ENCODE measurements at places on chromosomes 16 and 17. TPM values are rescaled to one million over a fixed set of nuclear protein-coding genes. Genes with fewer than 3 reads are reported as not detected.

The ITGAD gene
- not detected for total RNA-seq

The TBC1D3H gene
- not detected for total RNA-seq

The GRAPL gene
- total RNA-seq: 1.00 TPM

The PABPN1L gene
- total RNA-seq: 0.23 TPM

The C16orf74 gene
- total RNA-seq: 0.41 TPM

The ELOB gene
- 107 TPM for total RNA-seq

The CDH5 gene
- 3.9 TPM for total RNA-seq

The SERPINF2 gene
- 4.0 TPM for total RNA-seq

The EMC6 gene
- total RNA-seq: 12.1 TPM

The UMOD gene
- 3.7 TPM for total RNA-seq

The ALDH3A1 gene
- total RNA-seq: 0.47 TPM

DNA sequence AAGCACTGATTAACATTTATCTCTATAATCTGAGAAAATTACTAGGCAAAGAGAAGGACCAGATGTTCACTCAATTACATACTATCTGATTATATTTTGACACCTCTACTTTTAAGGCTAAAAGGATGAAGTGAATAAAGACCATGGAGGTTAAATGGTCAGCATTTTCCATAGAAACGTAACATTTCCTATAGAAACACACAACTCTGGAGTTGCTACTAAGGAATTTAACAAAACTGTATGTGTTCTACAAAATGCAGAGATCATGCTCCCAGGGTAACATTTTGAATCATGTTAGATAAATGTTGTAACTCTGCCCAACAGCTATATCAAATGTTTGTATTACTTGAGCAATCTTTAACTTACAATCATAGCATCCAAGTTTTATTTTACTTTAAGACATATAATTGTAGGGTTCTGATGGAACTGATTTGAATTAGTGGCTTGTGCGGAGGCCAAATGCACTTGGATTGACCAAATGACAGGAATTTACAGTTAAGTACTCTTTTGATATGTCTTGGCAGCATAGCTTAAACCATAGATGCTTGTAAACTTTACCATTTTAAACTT lies 97.7 kb downstream of the RPGRIP1L start:
- no peak for DNase-seq

- no peak for DNase-seq
Measured at GRCh38 chr16:10314811-10315210, 71.0 kb upstream of the ATF7IP2 start.

GRCh38 chr17:38980490-38981217 lies 13.5 kb upstream of the FBXO47 start:
- no peak for DNase-seq

- no peak for DNase-seq
Measured at GRCh38 chr17:75262112-75262606, 480 bp downstream of the MRPS7 start.

DNA sequence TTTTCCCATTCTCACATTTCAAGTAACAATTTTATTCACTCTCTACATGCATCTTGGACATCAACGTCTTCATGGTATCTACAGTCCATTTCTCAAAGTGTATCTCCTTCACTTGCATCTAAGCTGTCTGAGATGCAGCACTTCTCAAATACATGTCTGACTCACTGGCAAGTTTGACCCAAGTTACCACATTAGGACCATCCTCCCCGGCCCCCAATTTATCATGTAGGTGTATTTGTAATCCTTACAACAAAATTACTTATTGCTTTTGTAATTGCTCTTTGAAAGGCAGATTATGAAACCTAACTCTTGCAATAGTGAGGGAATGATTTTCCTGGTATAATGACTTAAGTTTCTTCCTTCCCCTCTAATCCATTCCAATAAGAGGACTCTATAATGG lies 28.9 kb upstream of the ULK2 start:
- DNase-seq: no peak

DNA sequence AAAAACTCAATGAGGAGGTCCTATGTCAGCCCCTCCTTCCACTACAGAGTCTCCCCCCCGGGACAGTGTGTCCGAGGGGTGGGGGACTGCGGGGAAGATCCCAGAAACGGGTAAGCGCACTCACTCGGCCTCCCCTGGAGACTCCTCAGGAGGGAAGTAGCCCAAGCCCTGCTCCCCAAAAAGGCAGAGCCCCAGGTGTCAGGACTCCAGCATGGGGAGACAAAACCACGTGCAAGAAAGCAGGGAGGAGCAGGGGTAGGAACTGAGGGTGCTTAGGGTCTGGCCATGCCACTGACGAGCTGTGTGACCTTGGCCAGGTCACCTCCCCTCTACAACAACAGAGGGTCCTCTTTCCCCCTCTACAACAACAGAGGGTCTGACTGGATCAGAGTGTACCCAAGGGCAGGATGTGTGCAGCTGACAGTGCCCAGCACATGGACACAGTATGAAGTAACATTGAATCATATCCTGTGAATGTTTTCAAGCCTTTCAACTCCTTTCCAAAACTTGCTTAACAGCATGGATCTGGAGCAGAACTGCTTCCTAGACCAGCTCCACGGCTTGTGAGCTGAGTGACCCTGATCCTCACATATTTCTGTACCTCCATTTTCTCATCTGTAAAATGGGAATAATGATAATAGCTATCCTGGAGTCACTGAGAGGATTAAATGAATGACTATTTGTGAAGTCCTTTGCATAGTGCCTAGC lies 2.1 kb upstream of the NAGS start:
- no peak for DNase-seq

DNA sequence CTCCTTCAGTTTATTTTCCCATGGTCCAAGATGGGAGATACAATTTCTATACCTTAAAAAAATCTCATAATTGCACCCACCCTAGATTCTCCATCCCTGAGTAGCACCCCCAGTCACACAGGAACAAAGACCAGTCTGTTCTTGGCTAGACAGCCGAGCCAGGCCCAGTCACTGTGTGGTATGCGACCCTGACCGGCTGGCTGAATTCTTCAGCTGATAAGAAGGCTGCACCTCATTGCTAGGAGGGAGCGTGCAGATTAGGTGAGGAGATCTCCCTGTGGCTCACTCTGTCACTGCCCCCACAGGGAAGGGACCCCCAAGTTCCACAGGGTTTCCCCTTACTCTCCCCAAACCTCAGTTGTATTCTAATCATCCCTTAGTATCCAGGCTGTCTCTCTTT lies 138.7 kb downstream of the SALL1 start:
- DNase-seq: no peak

GRCh38 chr17:38867179-38867967 lies 2.5 kb upstream of the LASP1 start:
- peak; percentile 79 for DNase-seq

GRCh38 chr17:79667746-79668145 lies 56.9 kb upstream of the RBFOX3 start:
- DNase-seq: no peak

GRCh38 chr17:7019839-7020519 lies 2.9 kb upstream of the BCL6B start:
- DNase-seq: no peak

DNA sequence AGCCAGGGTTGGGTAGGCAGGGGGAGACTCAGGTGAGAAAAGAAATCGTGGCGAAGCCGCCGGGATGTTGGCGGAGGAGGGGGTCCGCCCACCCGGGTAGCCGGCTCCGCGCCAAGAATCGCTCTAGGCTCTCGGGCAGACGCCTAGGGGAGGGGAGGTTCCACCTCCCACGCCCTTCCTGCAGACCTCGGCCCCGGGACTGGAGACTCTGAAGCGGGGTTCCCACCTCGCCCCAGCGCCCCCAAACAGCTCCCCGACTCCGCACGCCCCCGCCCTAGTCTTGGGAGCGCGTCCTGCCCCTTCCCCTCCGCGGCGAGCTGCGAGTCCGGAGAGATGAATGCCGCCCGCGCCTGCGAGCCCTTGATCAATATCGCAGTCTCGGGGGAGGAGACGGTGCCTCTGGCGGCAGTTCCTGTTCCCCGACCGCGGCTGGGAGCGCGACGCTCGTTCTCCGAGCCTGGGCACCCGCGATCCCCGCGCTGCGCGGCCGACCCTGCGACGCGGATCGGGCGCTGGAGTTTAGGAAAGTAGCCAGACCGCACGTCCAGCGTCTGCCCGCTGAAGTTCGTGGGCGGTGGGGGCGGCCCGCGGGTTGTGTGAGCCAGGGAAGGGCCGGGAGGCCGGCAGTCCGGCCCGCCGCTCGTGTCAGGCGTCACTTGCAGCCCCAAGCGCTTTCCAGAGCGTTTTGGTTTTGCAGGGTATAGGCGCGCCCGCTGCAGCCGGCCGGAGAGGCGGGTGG lies 790 bp downstream of the CRHR1 start:
- peak; percentile 23 for DNase-seq

DNA sequence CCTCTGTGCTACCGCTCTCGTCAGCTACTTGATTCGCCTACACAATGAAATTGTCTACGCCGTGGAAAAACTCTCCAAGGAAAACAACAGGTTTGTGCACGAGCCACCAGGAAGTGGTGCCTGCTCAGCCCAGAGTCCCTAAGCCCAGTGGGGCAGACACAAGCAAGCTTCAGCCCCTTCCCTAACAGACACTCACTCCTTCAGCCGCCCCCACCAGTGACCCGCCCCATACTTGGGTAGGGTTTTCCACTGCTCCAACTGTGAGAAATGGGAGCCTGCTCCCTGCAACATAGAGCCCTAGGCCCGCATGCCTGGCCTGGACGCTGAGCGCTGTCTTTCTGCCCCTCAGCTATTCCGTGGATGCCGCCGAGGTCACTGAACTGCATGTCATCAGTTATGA lies 28.6 kb upstream of the ENDOV start:
- no peak for DNase-seq

DNA sequence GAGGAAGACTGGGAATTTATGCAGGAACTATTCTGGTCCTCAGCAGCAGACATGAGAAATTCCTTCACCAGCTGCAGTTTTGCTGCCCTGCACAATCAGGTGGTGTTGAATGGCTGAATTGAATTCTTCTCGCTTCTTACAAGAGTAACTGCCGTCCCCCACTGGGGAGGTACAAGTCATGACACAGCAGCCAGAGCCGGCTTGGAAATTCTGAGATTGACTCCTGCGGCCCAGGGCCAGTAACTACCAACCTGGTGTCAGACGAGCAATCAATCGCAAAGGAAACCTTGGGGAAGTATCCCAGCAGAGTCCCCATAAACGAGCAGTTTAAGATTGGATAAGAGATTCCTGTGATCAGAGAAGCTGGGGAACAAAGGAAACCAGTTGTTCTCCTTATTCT lies 30.7 kb downstream of the KNOP1 start:
- DNase-seq: no peak

- no peak for DNase-seq
Measured at GRCh38 chr16:86059253-86060171, 160.6 kb downstream of the IRF8 start.

GRCh38 chr16:46886764-46887523 lies 2.8 kb downstream of the GPT2 start:
- DNase-seq: no peak

GRCh38 chr17:7020894-7021664 lies 1.8 kb upstream of the BCL6B start:
- DNase-seq: no peak

DNA sequence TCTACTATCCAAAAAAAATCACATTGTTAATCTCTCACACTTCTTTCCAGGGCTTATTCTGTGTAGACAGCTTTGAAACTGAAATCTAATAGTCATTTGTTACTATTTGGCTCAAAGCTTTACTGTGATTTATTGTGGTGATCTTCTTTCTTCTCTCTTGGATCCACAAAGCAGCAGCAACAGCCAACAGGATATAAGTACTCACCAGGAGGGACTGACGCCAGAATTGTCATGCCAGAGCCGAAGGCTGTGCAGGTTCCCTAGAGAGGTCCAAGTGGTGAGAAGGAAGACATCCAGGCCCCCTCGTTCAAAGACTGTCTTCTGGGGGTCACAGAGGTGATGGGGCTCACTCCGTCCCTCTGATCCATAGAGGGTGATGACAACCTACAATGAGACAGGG lies 33.3 kb downstream of the PKD1L3 start:
- DNase-seq: no peak
